Activated naive CD4-positive, alpha-beta T cell treated with anti-CD3 and anti-CD28 coated beads, Interleukin-2, amount 50 U/mL, for 72 hours (primary cell): ENCODE measurements at places on chromosomes 4 and X.

DNA sequence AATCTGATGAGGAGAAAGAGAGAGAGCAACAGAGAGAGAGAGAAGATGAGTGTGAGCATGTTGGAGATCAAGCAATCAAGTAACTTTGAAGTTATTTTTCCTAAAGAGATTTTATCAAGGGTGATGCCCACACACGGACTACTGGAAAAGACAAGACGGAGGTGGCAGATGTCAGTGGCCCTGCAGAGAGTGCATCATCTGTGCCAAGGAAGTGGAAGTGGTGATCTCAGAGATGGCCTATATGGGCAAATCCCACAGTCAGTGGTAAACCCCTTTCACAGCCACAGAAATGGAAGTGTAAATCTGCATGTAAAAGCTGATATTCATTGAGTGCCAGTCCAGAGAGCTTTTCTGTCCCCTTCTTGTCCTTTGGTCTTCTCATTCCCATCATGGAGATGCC is 577.2 kb upstream of the AADAT start:
- no peak for DNase-seq

- no peak for DNase-seq
Measured at GRCh38 chr4:149555146-149555545, 260.5 kb downstream of the IQCM start.

DNA sequence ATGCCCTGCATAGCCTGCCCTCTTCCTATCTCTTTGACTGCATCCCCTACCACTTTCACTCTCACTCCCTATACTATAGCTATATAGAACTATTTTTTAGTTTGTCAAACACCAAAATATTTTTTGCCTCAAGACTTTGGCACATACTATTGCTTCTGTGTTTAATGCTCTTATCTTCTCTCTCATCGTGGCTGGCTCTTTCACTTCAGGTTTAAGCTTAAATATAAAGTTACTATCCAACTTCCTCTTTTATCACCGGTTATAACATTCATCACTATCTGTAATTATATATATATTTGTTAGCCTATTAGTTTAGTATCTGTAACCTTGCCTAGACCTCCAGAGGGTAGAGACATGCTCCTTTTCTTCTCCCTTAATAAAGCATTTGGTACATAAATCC is 11.5 kb upstream of the HMGB2 start:
- DNase-seq, result no peak

DNA sequence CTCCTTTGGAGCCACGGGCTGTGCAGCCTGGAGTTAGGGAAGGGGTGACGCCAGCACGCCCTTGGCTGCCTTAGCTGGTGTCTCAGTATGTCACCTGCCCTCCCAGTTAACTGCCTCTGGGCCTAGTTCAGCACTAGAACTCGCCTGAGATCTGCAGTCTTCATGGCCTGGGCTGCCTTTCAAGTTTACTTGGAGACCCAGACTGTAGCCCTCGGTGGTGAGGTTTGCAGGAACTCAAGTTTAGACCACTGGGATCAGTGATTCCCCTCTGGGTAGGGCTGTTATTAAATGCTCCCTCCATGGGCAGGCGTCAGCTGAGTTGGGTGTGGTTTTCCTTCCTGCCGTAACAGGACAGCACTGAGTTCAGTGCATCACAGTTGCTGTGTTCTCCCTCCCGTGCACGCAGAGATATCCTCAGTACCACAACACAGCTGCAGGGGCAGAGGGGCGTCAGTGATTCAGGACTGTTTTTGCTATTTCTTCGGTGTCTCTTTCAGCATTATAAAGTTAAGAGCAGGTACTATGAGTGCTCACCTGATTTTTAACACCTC is 30.5 kb downstream of the PLAC8 start:
- no peak for DNase-seq

DNA sequence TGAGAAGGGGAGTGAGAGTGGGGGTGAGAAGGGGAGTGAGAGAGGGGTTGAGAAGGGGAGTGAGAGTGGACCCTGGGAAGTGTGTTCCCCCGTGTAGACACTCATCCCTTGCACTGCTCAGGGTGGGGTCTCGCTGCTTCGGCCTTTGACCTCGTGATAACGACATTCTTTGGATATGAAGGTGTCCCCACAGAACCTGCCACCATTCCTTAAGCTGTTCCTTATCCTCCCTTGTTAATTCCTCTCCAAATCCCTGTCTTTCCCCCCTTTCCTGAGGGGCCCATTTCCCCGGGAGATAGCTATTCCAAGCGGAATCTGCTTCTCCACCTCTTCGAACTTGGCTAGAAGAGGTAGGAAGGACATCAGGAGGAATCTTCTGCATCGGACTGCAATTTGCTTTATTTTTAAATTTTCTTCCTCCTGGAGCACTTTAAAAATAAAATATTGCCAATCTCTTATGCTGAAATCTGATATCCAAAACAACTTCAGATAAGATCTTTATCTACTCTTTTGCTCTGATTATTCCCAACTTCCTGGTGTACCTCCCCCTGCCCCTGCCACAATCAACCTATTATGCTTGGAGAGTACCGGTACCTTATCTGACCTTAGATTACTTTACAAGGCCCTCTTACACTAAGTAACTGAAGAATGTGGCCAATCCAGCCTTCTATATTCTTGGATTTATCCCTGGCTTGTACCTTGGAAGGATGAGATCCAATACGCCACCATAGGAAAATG is 15.6 kb downstream of the TRIML1 start:
- DNase-seq, result no peak
